ENCODE measurements at places on chromosomes 11 and 22.

DNA sequence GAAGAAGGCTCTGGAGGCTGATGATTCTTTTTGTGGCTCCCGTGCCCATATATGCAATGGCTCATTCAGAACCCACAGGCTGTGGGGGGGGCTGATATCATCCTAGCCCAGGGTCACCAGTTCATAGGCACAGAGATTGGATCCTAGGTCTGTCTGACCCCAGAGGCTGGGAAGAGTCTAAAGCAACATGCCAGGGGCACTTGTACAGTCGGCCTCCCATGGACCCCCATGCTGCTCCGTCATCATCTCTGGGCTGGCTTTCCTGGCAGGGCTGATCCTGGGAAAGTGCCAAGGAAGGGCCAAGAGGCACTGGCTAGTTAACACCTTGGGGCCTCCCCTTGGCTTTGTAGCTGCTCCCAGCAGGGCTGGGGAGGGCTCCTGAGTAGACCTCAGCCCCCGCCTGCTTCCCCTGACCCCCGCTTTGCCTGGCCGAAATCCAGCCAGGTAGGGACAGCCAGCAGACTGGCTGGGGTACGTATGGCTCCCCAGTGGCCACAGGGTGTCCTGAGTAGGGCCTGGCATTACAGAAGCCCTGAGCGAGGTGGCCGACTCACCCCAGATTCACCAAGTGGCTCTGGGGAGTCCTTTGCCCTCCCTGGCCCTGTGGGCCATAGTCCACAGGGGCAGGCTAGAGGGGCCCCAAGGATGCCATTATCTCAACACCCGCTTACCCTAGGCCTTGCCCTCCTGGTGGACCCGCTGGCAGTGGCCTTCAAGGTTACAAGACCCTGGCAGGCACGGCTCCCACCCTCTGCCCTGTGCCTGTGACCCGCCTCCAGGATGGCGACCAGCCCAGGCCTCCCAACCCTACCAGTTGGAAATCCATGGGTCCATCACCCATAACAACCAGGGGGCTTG is 22.5 kb downstream of the FADS3 start:
- peak; percentile 83 for DNase-seq

DNA sequence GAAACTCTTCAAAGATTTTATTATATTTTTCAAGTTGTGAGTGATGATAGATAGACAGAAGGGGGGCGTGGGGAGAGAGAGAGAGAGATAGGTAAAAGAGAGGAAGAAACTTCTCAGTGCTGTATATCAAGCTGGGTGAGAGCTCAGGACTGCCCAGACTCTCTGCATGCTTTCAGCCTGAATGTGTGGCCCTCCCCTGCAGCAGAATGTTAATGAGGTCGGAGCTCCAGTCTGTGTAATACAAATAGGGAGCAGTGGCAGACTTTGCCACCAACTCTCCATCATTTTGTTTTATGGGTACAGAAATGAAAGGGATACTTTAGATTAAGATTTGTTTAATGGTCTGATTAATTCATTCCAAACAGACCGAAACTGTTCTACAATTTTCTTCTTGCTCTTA is 752.8 kb downstream of the OPCML start:
- no peak for DNase-seq

DNA sequence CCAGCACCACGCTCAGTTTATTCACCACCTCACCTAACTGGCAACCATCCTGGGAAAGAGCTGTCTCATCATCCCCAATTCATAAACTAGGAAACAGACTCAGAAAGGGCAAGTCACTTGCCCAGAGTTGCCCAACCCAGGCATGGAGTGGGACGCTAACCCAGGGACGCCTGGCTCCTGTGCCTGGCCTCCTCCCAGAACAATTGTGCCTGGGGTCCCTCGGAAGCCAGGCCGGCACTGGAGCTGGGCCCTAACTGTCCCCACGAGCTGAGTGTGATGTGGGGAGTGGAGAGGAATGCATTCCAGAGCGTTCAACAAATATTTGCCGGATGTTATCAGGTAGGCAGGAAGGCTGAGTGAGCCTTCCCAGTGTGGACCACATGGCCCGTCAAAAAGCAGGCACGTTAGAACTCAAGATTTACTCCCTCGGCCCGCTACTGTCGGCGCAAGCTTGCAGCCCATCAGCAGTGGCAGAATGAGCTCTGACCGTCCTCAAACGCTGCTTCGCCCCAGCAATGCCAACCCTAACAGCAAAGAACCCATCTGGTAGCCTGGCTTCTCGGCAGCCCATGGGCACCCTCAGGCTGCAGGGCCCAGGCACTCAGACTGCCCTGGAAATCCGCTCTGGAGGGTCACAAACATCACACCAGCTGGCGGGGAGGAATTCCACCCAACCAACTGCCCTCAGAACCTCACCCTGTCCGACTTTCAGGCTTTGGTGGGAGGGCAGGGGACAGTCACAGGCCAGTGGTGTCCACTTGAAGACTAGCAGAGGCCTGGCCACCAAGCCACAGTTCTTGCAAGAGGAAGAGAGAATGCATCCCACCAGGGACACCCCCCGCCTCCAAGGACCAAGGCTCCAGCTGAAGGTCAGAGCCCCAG is 35.6 kb downstream of the MYH9 start:
- peak; percentile 73 for DNase-seq

GRCh38 chr11:16603245-16603644 is 135.2 kb upstream of the C11orf58 start:
- peak; percentile 50 for DNase-seq

GRCh38 chr22:31904651-31905050 is 39.7 kb upstream of the YWHAH start:
- DNase-seq: no peak

DNA sequence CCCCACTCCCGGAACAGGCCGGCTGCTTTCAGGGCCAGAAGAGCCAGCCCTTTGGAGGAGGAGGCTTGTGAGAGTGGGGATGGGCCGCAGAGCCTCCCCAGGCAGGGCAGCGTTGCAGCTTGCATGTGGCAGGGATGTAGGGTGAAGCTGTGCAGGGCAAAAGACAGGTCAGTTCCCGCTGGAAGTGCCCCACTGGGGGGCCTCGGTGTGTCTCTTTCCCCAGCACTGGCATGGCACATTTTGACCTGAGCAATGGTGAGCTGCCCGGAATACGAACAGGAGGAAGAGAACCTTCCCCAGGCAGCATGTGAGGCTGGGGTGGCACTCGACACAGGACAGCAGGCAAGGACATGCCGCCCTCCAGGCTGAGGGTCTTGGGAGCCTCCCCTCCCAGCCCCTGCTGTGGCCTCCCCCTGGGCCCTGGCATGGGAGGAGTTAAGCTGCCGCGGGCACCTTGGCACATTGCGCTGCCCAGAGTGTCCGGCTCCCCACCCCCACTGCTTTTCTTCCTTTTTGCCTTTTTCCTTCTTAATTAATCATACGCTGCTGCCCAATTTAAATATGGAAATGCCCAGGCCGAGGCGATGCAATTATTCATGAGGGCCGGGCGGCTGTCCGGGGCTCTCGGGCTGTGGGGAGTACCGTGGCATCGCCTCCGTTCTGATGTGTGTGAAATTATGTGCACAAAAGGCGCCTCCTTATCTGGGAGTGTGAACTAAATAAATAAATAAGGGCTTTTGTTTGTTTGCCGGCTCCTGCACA is 76.0 kb upstream of the WNT7B start:
- DNase-seq: peak; percentile 97

- DNase-seq: no peak
Measured at GRCh38 chr22:48882636-48883200, 945.0 kb downstream of the BRD1 start.

GRCh38 chr11:96179905-96180304 is 163.1 kb downstream of the MAML2 start:
- DNase-seq: no peak

DNA sequence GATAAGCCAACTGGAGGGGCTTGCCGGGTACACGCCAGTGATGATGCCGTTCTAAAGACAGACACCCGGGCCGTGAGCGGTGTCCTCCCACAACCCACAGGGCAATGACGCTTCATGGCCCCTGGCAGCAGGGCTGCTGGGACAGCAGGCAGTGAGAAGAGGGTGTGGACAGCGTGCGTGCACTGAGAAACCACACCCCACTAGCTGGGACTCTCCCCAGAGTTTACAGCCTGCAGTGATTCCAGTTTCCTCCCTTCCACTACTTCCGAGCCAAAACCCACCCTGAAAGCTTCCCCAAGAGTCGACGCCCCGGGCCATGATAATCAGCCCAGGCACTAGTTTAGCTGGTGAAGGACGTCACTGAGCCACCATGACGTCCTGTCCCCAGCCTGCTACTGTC is 29.2 kb downstream of the CPT1A start:
- no peak for DNase-seq
